ENCODE measurements at places on chromosomes 6 and 20. TPM values are rescaled to one million over a fixed set of nuclear protein-coding genes. Genes with fewer than 3 reads are reported as not detected.

The APMAP gene
- total RNA-seq: 72.2 TPM

The ADAM33 gene
- 44.8 TPM for total RNA-seq

The LINC00237 gene
- not detected for total RNA-seq

The OXT gene
- not detected for total RNA-seq

The TP53RK gene
- total RNA-seq: 23.2 TPM

The RIMS1 gene
- 1.3 TPM for total RNA-seq

The TDRD6 gene
- under 0.01 TPM for total RNA-seq

The STK38 gene
- 55.3 TPM for total RNA-seq

GRCh38 chr20:31587545-31588389, 17.3 kb upstream of the ID1 start:
- peak; percentile 82 for DNase-seq

DNA sequence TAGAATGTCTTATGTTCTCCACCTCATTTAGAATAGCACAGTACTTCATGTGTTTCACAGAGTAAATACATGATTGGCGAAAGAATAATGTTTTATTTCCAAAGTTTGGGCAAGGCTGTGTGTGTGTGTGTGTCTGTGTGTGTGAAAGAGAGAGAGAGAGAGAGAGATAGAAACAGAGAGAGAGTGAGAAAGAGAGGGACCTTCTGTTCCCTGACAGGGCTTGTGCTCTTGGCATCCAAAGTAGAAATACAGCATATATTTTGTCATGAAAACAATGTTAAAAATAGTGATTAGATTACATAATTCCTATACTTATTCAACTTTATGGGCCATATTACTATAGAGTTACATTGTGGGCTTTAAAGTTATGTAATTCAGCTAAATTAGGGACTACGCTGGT, 201.2 kb downstream of the KIF6 start:
- DNase-seq: no peak

DNA sequence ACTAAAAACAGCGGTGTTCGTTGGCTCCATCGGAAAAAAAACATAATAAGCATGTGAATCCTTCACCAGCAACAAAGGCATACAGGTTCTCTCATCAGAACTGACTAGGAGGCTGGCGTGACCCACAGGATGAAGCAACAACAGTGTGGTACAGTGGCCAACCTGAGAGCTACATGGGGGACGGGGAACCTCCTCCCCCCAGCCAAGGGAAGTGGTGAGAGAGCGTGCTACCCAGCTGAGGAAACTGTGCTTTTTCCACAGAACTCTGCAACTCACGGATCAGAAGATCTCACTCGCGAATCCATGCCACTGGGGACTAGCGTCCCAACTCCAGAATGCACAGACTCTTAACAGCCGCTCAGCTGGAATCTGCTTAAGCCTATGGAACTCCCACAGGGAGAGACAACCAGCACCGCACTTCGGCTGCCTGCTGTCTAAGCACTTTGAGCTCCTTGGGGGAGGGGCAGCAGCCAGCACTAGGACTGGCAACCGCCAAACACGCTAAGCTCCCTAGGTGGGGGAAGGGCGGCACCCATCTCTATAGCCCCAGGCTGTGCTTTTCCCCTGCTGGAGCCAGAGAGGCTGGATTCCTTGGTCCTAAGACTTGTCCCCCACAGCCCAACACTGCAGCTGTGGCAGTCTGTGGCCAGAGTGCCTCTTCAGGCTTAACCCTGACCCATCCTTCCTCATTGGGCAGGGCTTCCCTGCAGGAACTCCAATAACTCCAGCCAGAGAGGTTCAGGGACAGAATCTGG, 538.3 kb upstream of the BTBD3 start:
- peak; percentile 47 for DNase-seq

- no peak for DNase-seq
Measured at GRCh38 chr20:33840759-33841435, 29.7 kb downstream of the CHMP4B start.

DNA sequence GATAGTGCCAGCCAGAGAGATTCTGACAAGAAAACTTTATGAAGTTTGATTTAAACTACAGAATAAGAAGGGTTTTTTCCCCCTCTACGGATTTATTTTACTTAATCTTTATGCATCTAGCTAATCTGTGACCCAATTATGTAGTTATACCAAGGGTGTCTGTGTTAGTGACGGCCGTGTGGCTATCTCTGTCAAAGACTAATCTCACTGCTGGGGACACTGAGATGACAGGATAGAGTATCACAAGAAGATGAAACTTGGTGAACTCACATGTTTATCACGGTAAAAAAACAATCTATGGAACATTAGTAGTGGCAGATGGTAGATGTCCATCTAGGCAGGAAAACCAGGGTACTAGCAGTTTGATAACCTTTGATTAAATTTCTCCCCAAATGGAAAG, 149.7 kb downstream of the AHI1 start:
- no peak for DNase-seq

- no peak for DNase-seq
Measured at GRCh38 chr6:121959501-121959900, 440.0 kb upstream of the HSF2 start.

- no peak for DNase-seq
Measured at GRCh38 chr20:46987001-46987400, 92.4 kb downstream of the EYA2 start.

GRCh38 chr20:1033751-1034414, 31.8 kb upstream of the RSPO4 start:
- DNase-seq: peak; percentile 1

- DNase-seq: peak; percentile 11
Measured at GRCh38 chr20:19774135-19774933, 16.3 kb downstream of the RIN2 start.

GRCh38 chr6:167470836-167471547, 146.1 kb downstream of the TTLL2 start:
- DNase-seq: no peak

DNA sequence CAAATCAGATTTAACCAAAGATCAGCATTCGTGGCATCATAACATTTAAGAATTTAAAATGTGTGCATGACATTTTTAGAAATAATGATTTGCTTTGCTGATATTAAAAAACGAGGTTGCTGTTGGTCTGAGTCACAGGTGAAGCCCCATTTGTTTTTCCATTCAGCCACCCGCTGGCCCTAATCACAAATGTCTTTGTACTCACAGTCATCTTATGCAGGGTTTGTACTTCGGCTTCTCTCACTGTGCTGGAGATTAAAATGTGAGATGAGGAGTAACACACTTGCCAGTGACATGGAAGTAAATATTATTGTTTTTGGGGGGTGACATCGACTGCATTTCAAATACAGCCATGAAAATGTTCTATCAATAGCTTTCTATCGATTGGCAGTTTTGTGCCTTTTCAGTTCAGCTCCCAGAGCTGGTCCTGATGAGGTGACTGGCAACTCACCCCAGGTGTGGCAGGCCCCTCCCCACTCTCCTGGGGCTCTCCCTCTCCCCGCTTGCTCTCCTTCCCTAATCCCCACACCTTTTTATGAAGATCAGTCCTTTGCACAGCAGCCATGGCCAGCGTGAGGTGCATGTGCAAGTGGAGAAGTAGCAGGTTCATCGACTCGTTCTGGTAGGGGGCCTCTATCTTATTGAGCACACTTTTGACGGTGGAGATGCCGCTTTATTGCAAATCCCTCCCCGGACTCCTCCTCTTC, 58.8 kb upstream of the FUCA2 start:
- DNase-seq: no peak

DNA sequence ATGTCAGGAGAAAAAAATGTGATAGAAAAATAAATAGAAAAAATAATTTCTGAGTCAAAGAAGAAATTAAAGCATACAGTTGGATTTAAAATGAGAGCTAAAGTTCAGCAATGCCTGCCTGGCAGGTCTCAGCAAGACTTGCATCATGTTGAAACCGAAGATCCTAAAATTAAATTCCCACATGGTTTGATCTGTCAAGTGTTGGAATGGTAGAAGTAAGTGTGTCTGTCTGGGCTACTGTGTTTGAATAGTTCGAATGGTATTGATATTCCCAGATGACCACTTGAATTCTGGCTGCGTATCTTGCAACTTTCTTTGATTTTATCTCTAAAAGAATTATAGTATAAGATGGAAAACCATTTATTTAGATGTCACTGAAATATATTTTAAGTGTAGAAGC, 1349.6 kb downstream of the EPHA7 start:
- DNase-seq: no peak

- DNase-seq: no peak
Measured at GRCh38 chr6:158439255-158439654, 120.6 kb upstream of the TMEM181 start.

DNA sequence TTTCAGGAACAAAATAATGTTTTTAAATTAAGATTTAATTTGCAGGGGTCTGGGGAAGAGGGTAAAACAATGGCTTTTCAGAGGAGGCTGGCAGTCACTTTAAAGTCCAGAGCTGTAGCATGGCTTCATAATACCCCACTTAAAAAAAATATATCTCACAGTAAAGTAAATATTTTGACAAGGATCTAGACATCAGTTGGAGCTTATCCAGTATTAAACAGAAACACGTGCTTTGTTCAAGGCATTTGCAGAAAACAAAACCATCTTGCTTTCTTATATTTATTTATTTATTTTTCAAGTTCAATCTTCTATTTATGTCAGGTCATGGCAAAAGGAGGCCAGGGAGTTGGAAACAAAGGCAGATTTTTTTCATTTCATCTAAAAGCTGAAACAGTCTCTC, 53.3 kb upstream of the PRL start:
- DNase-seq: peak; percentile 35

DNA sequence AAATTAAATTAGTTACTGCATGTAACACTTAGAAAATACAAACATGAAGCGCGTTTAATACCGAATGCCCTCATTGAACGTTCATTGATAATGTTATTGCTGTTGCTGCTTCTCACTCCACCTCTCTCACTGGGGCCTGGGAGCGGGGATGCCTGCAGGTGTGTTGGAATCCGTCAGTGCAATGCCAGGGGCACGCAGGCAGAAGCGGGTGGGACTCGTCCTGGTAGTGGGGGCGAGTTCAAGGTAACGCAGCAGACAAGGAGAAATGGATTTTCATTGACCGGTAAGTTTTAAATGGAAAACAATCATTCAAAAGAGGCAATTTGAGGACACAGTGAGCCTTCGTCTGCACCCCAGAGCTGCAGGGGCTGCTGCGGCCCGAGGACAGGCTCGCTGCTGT, 71.2 kb upstream of the AFDN start:
- DNase-seq: no peak

- DNase-seq: no peak
Measured at GRCh38 chr6:26375270-26375669, 7.6 kb upstream of the BTN2A2 start.

DNA sequence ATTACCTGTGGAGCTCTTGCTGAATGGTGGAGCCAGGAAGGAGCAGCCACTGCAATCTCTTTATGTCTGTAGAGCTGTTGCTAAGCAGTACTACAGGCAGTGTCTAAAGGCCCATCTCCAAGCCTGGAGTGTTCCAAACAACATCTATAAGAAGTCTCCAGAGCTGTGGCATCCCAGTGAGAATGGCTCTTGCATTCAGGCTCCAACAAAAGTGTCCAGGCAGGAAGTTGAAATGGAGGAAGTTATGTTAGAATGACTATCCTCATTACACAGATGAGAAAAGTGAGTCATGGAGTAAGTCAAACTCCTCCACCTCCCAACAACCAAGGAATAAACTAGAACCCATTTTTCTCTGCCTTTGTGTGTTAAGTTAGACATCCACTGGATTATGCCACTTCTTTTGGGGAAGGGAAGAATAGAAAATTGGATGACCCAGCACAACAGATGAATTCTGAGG, 288.5 kb upstream of the STXBP5 start:
- DNase-seq: no peak

DNA sequence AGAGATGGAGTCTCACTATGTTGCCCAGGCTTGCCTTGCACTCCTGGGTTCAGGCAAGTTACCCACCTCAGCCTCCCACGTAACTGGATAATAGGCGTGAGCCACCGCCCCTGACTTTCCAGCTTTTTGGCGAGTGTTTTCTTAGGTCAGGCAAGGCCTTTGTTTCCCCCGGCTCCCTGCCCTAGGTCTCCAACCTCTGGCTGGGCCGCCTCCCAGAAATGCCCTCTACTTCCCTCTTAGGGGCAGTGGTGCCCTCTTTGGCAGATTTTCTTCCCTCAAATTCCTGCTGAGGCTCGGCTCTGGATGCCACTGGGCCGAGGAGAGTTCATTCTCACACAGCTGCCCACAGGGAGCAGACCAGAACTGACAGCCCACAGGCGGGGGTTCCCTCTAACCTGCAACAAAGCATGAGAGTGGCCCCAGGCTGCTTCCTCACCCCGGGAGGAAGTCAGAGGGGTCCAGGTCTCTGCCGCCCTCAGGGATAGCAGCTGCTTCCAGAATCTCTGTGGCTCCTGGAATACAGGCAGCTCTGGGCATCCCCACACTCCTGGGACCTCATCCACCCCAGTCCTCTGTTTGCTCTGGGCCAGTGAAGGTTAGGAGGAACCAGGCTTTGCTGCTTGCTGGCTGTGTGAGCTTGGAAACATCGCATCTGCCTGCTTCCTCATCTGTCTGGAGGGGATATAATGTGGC, 56.5 kb downstream of the TCP11 start:
- DNase-seq: no peak

- DNase-seq: no peak
Measured at GRCh38 chr6:159854959-159855358, 35.8 kb upstream of the MAS1 start.

DNA sequence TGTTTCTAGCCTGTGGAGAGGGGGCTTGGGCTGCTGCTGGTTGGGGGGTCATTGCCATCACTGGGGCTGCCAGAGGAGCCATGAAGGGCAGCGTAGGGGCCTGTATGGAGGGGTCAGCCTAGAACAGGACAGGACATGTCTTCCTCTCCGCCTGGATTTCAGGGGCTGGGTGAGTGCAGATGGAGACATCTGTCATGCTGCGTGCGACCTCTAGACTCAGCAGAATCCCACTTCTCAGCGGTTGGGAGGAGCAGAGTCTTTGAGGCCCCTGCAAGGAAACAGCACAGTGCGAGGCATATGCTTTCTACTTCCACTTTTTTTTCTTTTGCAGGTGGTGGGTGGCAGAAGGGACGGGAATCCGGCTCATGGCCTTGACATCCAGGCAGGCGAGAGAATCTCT, 67.9 kb downstream of the EZR start:
- DNase-seq: no peak

- DNase-seq: no peak
Measured at GRCh38 chr20:51211191-51211590, 188.3 kb upstream of the KCNG1 start.

All from fibroblast of villous mesenchyme (primary cell).